ENCODE measurements at places on chromosomes 1 and 21.

DNA sequence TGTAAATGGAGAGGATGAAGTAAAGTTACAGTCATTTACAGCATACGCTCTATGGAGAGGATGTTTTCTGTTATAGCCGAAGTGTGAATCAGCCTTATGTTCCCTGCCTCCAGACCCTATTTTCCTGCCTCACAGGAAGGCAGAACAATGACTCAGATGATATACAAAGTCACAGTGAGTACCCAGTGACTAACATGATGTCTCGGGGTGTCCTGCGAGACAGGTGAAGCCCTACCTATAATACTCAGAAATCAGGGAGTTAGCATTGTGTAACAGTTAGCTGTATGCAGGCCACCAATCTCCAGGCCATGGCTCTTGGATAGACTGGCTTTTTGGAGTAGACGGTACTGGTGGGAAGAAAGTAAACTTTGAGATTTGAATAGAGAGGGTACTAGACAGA, 55.6 kb upstream of the FBXO28 start:
- DNase-seq: no peak
- H3K36me3 ChIP-seq: no peaks in the 10 kb centered on the region
- no peaks in the 10 kb centered on the region for H3K27me3 ChIP-seq
- H3K27ac ChIP-seq: no peak overlapping the region
- H3K4me3 ChIP-seq: no peak overlapping the region

- no peaks in the 10 kb centered on the region for H3K36me3 ChIP-seq
- no peak overlapping the region for H3K4me3 ChIP-seq
- no peak for DNase-seq
- H3K27me3 ChIP-seq: no peaks in the 10 kb centered on the region
Observed at GRCh38 chr21:46585191-46585953, 19.5 kb downstream of the S100B start.

DNA sequence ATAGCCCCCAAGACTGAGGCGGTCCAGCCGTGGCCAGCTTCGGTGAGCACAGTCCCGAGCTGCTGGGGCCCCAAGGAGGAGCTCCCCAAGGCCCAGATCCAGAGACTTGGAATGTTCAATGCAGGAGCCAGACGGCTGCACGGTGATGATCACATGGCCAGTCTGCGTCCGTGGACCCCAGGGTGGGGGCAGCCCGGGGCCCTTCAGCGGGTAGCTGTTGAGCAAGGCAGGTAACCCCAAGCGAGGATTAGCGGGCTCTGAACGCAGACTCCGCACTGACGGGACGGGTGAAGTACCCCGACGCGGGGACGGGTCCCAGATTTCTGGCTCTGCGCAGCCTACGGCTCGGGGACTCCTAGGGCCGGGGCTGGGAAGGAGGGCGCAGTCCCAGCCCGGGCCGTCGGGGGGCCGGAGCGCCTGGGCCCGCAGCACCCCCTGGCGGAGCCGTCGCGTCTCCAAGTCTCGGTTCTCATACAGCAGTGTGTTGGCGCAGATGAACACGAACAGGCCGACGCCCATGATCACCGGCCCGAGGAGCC, 2.7 kb downstream of the TMEM200B start:
- no peaks in the 10 kb centered on the region for H3K27me3 ChIP-seq
- no peak overlapping the region for H3K27ac ChIP-seq
- no peaks in the 10 kb centered on the region for H3K36me3 ChIP-seq

- peak overlapping the region; percentile 48 for H3K4me3 ChIP-seq
- H3K27ac ChIP-seq: no peak overlapping the region
- no peaks in the 10 kb centered on the region for H3K4me1 ChIP-seq
- no peak for DNase-seq
- H3K36me3 ChIP-seq: peaks cover 31% of the 10 kb centered on the region
Observed at GRCh38 chr1:244861683-244862082, 2.7 kb downstream of the HNRNPU start.

GRCh38 chr1:94646141-94646643, 104.6 kb upstream of the F3 start:
- H3K36me3 ChIP-seq: no peaks in the 10 kb centered on the region
- H3K27me3 ChIP-seq: no peaks in the 10 kb centered on the region
- H3K4me3 ChIP-seq: no peak overlapping the region
- no peaks in the 10 kb centered on the region for H3K4me1 ChIP-seq

DNA sequence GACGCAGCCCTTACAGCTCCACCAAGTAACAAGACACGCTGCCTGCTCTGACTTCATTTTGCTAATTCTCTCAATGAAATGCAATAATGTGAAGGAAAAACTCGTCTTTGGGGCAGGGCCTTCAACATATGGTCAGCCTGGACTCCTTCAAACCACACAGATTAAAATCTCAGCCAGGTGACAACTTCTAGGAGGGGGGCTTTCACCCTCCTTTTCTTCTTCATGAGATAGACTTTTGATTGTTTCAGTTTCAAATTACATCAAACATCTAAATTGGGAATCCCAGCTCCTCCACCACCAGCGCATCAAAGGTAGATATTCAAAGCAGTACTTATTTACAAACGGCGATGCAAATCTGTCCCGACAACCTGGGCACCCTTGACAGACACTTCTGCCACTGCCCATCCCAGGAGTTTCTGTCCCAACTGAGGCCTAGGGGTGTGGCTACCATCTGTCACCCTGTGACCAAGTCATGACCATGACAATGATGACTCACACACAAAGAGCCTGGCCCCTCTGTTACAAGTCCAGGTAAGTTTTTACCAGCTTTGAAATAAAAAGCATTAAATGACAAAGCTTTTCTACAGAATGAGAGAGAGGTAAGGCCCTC, 29.7 kb downstream of the SSBP3 start:
- DNase-seq: no peak
- no peaks in the 10 kb centered on the region for H3K27me3 ChIP-seq
- H3K27ac ChIP-seq: no peak overlapping the region
- H3K4me1 ChIP-seq: peaks cover 40% of the 10 kb centered on the region
- H3K4me3 ChIP-seq: no peak overlapping the region

DNA sequence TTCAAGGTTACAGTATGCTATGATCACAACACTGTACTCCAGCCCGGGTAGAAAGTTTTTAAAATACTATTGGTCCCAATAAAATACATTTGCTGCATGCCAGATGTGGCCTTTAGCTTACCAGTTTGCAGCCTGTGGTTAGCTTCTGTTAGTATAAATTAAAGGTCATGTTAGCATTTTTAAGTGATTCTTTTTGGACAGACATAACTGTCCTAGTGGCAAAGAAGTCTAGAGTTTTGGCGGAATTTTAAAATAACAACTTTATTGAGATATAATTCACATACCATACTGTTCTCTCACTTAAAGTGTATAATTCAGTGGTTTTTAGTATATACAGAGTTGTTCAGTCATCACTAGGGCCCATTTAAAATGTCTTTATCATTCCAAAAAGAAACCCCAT, 24.3 kb upstream of the TMEM39B start:
- H3K4me3 ChIP-seq: no peak overlapping the region
- H3K4me1 ChIP-seq: no peaks in the 10 kb centered on the region
- H3K36me3 ChIP-seq: peaks cover 20% of the 10 kb centered on the region
- no peaks in the 10 kb centered on the region for H3K27me3 ChIP-seq
- DNase-seq: no peak
- no peak overlapping the region for H3K27ac ChIP-seq

DNA sequence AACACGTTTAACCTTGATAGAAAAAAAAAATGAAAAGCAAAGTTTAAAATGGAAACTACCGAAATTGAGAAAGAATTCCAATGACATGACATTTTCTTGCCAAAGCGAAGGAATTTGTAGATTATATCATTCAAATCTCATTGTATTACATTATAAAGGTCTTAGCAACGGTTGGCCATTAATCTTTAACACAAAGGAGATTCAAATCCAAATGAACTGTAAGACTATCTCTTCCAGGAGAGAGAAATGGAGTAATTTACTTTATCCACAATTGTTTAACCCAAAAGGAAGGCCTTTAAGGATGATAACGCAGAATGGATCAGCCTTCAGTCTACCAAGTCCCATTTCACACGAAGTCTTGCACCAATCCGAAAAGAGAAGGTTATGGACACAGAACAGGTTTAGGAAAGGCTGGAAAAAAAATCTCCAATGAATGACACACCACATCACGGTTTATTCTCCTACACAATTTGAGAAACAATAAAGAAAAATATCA, 1.5 kb downstream of the ENAH start:
- peak overlapping the region; percentile 86 for H3K4me3 ChIP-seq
- H3K4me1 ChIP-seq: no peaks in the 10 kb centered on the region
- no peaks in the 10 kb centered on the region for H3K36me3 ChIP-seq
- no peaks in the 10 kb centered on the region for H3K27me3 ChIP-seq
- DNase-seq: no peak

- no peaks in the 10 kb centered on the region for H3K4me1 ChIP-seq
- H3K4me3 ChIP-seq: no peak overlapping the region
- no peaks in the 10 kb centered on the region for H3K36me3 ChIP-seq
- no peaks in the 10 kb centered on the region for H3K27me3 ChIP-seq
- no peak for DNase-seq
- no peak overlapping the region for H3K27ac ChIP-seq
Observed at GRCh38 chr1:241531195-241532161, 700 bp upstream of the KMO start.

DNA sequence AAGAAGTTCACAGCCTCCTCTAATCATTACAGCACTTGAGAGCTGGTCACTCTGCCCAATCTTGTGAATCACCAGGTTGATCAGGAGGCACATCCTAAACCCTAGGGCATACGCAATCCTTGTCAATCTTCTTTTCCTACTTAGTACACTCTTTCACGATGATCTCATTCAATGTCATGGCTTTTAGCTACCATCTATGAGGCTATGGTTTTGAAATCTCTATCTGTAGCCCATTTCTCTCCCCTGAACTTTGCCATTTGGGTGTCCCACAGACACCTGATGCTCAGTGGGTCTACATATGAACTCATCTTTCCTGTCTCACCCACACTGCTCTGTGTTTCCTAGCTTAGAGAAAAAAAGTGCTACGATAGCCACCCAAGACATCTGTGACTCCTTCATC, 1.9 kb upstream of the MED18 start:
- DNase-seq: no peak
- H3K4me1 ChIP-seq: no peaks in the 10 kb centered on the region
- H3K27me3 ChIP-seq: no peaks in the 10 kb centered on the region
- no peak overlapping the region for H3K27ac ChIP-seq
- H3K36me3 ChIP-seq: no peaks in the 10 kb centered on the region
- no peak overlapping the region for H3K4me3 ChIP-seq

- H3K4me3 ChIP-seq: no peak overlapping the region
- H3K4me1 ChIP-seq: no peaks in the 10 kb centered on the region
- H3K27me3 ChIP-seq: no peaks in the 10 kb centered on the region
Observed at GRCh38 chr1:216258856-216259255, 164.4 kb downstream of the USH2A start.

DNA sequence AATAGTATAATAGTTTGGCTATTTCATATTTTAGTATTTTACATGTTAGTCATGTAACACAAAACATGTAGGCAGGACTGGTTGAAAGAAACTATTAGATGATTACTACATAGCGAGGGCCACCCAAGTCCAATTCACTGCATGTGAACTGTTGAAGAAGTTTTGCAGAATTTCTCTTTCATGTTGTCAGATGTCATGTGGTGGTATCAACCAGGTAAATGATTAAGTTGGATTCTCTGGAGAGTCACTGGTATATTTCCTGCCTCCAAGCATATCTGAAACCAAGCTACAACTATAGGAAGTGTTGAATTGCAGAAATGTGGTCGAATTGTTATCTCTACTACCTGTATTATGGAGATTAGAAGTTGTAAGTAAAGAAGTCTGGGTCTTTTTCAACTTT, 137.8 kb upstream of the DPYD start:
- no peaks in the 10 kb centered on the region for H3K27me3 ChIP-seq
- no peak for DNase-seq
- H3K4me1 ChIP-seq: no peaks in the 10 kb centered on the region
- no peak overlapping the region for H3K4me3 ChIP-seq
- H3K27ac ChIP-seq: no peak overlapping the region

- no peaks in the 10 kb centered on the region for H3K4me1 ChIP-seq
- H3K4me3 ChIP-seq: no peak overlapping the region
- no peak for DNase-seq
- no peaks in the 10 kb centered on the region for H3K36me3 ChIP-seq
- H3K27me3 ChIP-seq: no peaks in the 10 kb centered on the region
Observed at GRCh38 chr1:84672080-84672854, 18.0 kb downstream of the SSX2IP start.

- peaks cover 2% of the 10 kb centered on the region for H3K4me1 ChIP-seq
- no peak for DNase-seq
- no peak overlapping the region for H3K27ac ChIP-seq
- H3K27me3 ChIP-seq: no peaks in the 10 kb centered on the region
- H3K4me3 ChIP-seq: no peak overlapping the region
- no peaks in the 10 kb centered on the region for H3K36me3 ChIP-seq
Observed at GRCh38 chr1:17922833-17923232, 167.7 kb downstream of the ACTL8 start.

DNA sequence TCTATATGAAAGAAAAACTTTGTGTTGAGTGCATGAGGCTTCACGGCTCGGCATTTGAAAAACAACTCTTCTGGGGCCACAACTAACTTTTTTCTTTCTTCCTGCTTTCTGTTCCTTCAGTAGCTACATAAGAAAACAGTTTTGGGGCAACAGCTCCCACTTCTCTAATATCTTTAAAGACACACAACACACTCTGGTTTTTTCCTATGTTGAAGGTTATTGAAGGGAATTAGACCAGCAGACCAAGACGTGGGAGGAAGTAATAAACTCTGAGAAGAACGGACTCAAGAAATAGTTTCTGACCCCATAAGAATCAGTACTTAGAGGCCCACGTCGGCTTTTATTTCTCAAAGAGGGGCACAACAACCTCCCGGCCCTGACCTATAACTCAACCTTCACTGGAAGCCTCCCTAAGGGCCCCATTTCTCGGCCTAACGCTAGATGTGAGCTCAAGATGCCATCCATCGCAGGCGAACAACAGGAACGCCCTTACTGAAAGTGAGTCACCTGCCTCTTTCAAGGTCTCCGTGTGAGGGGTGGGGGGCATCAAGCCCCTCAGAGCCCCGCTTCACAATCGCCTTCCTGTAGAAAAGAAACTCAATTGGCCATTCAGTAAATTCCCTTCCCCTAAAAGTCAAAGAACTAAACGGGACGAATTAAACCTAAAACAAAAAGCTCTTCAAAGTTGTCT, 844 bp downstream of the ZMYM6 start:
- DNase-seq: no peak
- H3K4me3 ChIP-seq: peak overlapping the region; percentile 90
- H3K27me3 ChIP-seq: 0 out of 2 replicates have a peak, but pooled peaks cover 1% of the 10 kb centered on the region
- H3K27ac ChIP-seq: no peak overlapping the region

GRCh38 chr21:40563900-40564299, 283.1 kb downstream of the DSCAM start:
- no peaks in the 10 kb centered on the region for H3K36me3 ChIP-seq
- H3K4me1 ChIP-seq: no peaks in the 10 kb centered on the region
- H3K27ac ChIP-seq: no peak overlapping the region
- H3K27me3 ChIP-seq: no peaks in the 10 kb centered on the region
- DNase-seq: no peak
- H3K4me3 ChIP-seq: no peak overlapping the region

Measured in iPS DF 6.9 (cell line).